Suppressor macrophage treated with lipopolysaccharide for 1 hour (primary cell): ENCODE measurements at places on chromosomes 4 and X.

- no peak for DNase-seq
These were observed 318.4 kb upstream of the GIMD1 start for GRCh38 chr4:106687026-106687425.

DNA sequence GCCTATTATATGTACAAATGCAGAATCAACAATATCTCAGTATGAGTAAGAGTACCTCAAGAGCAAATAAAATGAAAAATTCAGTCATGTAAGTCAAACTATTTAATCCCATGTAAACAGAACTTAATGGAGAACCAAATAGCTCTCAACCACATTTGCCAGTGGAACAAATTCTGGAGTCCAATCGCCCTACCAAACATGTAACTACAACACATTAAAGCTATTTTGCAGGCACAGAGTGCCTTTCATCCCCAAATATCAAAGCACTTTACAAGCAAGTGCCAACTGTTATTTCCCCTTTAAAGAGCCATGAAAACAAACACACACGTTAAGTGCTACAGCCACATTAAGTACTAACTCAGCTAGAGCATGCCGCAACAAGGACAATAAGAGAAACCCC is 51.3 kb downstream of the PCDH19 start:
- no peak for DNase-seq

DNA sequence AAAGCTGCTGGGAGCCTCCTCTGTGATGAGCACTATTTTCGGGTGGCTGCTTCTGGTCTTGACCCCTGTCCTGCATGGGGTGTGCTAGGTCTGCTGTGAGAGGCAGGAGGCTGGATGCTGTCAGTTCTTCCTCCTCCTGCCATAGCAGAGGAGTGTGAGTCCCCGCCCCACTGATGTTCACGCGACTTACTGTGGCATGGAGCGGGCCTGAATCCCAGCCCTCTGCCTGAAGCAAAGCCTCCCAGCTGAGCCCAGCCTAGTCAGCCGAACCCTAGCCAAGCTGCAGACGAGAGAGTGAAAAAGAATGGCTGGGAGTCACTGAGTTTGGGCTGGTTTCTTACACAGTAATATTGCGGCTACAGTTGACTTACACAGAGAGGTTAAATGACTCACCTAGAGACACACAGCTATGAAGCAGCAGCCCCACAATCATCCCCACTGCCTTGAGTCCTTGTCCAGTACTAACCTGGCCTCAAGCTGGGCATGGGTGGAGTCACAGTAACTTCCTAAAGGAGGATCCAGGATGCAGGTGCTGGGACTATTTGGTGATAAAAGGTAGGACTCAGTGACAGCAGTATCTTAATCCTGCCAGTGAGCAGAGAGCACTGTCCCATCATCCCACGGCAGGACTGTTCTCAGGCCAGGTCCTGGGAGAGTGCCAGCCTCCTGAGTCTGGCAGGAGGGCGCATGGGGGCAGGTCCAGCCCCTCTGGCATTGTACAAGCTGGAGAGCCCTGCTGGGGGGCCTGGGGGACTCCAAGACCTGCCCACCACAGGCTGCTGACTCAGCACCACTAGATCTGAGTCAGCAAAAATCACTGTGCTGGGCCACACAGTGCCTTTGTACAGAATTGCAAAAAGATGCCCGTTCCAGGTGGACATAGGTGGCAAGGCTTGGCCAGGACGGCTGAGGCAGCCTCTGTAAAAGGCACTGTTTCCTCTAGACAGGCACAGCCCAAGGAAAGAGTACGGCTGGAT is 60.4 kb upstream of the CRMP1 start:
- no peak for DNase-seq

- no peak for DNase-seq
These were observed 72.7 kb upstream of the AADAT start for GRCh38 chr4:170162416-170162815.

GRCh38 chr4:71456841-71457240 is 118.0 kb downstream of the SLC4A4 start:
- no peak for DNase-seq

- no peak for DNase-seq
These were observed 63.2 kb downstream of the ATXN3L start for GRCh38 chrX:13256603-13257002.

DNA sequence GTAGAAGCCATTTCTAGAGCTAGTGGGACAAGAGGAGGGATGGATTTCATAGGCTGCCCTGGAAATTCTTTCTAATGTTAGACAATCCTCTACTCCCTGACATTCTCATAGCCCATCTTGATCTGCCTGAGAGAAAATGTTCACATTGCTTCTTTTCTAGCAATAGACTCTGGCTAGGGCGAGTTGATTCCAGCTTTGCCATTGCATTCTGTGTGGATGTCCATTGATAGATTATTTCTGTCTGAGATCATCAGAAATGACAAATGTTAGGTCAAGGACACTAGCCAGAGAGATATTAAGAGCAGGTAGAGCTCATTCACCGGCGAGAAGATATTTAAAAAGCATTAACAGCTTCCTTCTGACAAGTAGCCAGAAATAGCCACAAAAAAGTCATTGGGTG is 184.7 kb downstream of the LDB2 start:
- DNase-seq, result no peak

DNA sequence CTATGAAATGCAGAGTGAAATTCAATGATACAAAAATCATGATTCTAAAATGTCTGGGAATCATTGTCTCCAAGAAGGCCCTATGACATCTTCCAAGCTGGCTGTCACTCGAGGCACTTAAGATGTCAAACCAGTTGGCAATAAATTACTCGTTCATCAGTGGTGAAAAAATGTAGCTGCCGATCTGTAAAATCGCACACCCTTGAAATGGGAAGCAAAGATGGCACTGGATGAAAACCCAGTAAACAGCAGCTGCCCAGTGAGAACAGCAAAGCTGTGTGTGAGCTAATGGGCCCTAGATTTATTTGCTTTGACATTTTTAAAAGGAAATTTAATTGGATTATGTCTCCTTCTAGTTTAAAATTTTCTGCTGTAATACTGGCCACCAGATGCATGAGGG is 181.9 kb upstream of the NDP start:
- no peak for DNase-seq
